Upper lobe of right lung (tissue), 1 donor: ENCODE measurements at places on chromosomes 16 and 17. TPM values are rescaled to one million over a fixed set of nuclear protein-coding genes. Genes with fewer than 3 reads are reported as not detected.
A peak's percentile ranks its signal among the peaks of the same experiment; 100 is the strongest.

CTRL gene
- total RNA-seq: 0.96 TPM

EXOC3L1 gene
- total RNA-seq: 17.1 TPM

FOXF1 gene
- total RNA-seq: 46.4 TPM

DNA sequence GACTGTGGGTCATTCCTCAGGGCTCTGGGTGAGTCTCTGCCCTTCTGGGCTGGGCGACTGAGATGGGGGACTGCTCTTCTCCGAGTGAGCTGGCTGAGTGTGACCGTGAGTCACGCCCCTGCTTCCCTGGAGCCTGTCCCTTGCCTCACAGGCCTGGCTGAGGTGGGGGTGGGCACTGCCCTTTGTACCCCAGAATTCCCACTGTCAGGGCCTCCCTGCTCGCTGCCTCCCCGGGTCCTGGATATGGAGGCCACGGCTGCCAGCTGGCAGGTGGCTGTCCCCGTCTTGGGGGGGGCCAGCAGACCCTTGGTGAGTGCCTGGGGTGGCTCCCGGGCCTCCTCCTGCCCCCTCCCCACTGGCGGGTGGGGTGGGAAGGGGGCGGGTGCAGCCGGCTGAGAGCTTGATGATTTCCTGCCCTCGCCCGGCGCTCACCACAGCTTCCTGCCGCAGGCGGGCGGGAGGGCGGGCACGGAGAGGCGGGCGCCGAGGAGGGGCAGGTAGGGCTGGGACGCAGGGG, at the start of gene LAT:
Gene LAT (plus strand): TSS at position 434 of the 517 bp plus-strand sequence. CDS start 366 bp downstream, outside the sequence.
- DNase-seq: peak; percentile 71
- H3K4me1 ChIP-seq: no peaks in the 10 kb centered on the region
- H3K4me3 ChIP-seq: peak within 1 kb of the TSS; percentile 40
- peak within 1 kb of the TSS; percentile 72 for H3K27ac ChIP-seq
- H3K36me3 ChIP-seq: peaks cover 73% of the 10 kb centered on the region
- no peaks in the 10 kb centered on the region for H3K27me3 ChIP-seq

DNA sequence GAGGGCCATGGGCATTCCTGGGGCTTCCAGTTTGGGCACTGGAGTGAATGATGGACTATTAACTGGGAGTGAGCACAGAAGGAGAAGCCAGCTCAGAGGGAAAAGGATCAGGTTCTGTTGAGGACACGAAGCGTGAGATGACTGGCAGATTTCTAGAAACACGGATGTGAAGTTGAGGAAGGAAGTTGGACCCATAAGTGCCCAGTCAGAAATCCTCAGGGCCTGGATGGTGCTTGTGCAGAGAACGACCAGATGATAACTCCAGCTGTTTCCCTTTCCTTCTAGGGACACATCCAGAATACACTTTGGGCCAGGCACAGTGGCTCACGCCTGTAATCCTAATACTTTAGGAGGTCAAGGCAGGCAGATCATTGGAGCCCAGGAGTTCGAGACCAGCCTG, 23.3 kb upstream of the ANKRD40CL start:
- no peak for DNase-seq
- H3K4me3 ChIP-seq: no peak overlapping the region

GRCh38 chr17:8922451-8922850, 43.1 kb downstream of the PIK3R5 start:
- H3K36me3 ChIP-seq: no peaks in the 10 kb centered on the region
- peaks cover 13% of the 10 kb centered on the region for H3K4me1 ChIP-seq
- DNase-seq: no peak
- H3K4me3 ChIP-seq: no peak overlapping the region

GRCh38 chr16:586047-586644, 3.7 kb upstream of the RAB40C start:
- no peaks in the 10 kb centered on the region for H3K27me3 ChIP-seq
- peaks cover 22% of the 10 kb centered on the region for H3K4me1 ChIP-seq
- no peak overlapping the region for H3K4me3 ChIP-seq
- no peak for DNase-seq
- H3K27ac ChIP-seq: no peak overlapping the region

DNA sequence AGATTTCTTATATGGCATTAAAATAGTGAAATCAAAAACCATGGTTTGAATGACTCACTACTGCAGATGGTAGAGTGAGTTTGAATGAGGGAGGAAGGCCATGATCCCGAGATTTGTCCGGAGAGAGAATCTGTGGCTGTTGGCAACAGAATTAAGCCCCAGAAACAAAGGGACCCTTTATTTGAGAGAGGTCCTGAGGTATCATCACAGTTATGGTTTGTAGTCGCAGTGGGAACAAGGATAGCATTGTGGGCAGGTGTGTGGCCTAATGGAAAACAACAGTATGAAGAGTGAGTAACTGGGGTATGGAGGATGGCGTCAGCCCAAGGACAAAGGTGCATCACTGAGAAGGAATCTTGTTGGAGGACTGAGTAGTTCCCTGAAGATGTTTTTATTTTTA, 8.5 kb upstream of the ZFP3 start:
- no peaks in the 10 kb centered on the region for H3K36me3 ChIP-seq
- no peak overlapping the region for H3K4me3 ChIP-seq
- H3K4me1 ChIP-seq: no peaks in the 10 kb centered on the region

DNA sequence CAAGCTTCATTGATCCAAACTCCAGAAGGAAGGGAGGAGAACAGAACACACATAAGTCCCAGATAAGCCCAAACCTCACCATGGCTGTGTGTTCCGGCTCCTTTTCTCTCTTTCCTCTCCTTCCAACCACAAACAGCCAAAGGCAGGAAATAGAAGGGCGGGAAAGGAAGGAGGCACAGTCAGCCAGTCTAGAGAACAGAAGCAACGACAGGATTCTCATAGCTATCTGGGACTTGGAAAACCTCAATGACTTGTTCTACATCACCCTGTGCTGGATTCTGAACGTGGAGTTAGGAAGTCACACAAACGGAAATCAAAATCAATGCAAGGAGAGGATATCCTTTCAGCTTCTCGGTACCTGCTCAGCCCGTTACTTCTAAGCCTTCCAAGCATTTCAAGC, 9.0 kb downstream of the CRK start:
- peaks cover 2% of the 10 kb centered on the region for H3K36me3 ChIP-seq
- no peak for DNase-seq
- peak overlapping the region; percentile 72 for H3K27ac ChIP-seq
- H3K27me3 ChIP-seq: no peaks in the 10 kb centered on the region

GRCh38 chr16:46687486-46687885, 1.5 kb downstream of the VPS35 start:
- DNase-seq: no peak
- H3K4me3 ChIP-seq: peak overlapping the region; percentile 89
- no peak overlapping the region for H3K27ac ChIP-seq
- peaks cover 32% of the 10 kb centered on the region for H3K4me1 ChIP-seq

DNA sequence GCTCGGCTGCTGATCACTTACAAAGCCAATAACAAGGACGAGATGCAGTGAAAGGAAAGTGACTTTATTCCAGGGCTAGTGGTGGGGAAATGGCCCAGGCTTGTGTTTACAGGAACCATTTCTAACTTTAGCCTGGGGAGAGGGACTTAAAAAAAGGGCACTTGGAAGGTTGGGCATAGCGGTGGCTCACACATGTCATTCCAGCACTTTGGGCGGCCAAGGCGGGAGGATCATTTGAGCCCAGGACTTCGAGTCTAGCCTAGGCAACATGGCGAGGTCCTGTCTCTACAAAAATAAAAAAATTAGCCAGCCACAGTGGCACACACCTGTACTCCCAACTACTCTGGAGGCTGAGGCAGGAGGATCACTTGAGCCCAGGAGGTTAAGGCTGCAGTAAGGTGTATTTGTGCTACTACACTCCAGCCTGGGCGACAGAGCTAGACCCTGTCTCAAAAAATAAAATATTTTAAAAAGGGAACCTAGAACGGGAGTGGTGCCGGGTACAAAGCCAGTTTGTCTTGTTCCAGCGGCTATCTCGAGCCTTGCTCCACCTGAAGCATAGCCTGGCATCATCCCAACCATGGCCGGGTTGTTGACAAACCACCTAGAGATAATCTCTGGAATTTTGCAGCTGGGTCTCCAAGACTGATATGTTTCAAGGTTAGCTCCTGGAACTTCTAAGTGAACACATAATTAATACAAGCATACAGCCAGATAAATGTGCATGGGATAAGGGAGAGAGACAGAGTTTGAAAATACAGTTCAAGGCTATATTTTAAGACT, 5.7 kb upstream of the TVP23A start:
- no peaks in the 10 kb centered on the region for H3K27me3 ChIP-seq
- DNase-seq: peak; percentile 81
- no peaks in the 10 kb centered on the region for H3K36me3 ChIP-seq
- H3K4me1 ChIP-seq: peaks cover 27% of the 10 kb centered on the region
- no peak overlapping the region for H3K4me3 ChIP-seq

DNA sequence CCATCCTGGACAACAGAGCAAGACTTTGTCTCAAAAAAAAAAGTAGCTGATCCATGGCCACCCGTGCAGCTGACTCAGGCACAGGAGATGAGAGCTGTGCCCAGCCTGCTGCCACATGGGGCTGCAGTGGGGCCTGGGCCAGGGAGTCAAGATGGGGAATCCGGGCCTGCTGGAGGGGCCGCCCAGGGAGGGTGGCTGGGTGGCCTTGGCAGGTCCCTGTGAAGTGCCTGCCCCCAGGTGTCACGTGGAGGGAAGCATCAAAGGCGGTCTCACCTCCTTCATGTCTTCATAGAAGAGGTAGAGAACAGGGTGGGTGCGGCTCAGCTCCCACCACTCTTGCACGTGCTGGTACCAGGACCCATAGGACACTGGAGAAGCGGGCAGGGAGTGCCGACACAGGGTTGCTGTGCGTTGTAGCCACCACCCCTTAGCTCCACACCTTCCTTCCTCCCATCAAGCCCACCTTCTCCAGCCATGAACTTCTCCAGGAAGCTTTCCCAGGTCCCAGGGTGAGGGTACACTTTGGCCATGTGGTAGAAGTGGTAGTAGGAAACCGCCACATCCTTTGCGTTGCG, 3.8 kb downstream of the SULT1A2 start:
- no peak overlapping the region for H3K4me3 ChIP-seq
- H3K27ac ChIP-seq: no peak overlapping the region
- no peaks in the 10 kb centered on the region for H3K27me3 ChIP-seq
- peaks cover 35% of the 10 kb centered on the region for H3K36me3 ChIP-seq

DNA sequence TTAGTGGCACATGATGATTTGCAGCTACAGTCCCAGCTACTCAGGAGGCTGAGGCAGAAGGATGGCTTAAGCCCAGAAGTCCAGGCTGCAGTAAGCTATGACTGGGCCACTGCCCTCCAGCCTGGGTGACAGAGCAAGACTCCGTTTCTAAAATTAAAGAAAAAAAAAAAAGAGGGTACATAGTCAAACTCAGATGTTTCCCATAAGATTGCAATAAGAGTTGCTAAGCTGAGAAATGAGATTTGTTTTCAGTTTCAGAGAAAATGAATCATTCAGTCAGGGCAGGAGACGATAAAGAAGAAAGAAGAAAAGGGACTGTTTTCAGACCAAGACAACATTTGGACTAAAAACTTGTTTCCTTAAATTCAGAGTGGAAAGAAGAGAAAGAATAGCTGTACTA, 30.2 kb upstream of the PHLPP2 start:
- H3K27ac ChIP-seq: no peak overlapping the region
- DNase-seq: no peak
- H3K27me3 ChIP-seq: no peaks in the 10 kb centered on the region
- peaks cover 84% of the 10 kb centered on the region for H3K36me3 ChIP-seq
- H3K4me1 ChIP-seq: no peaks in the 10 kb centered on the region
